ENCODE measurements at places on chromosomes 16 and 17. TPM values are rescaled to one million over a fixed set of nuclear protein-coding genes. Genes with fewer than 3 reads are reported as not detected.

- no peak overlapping the region for H3K27ac ChIP-seq
- DNase-seq, result no peak
- H3K36me3 ChIP-seq, result no peaks in the 10 kb centered on the region
- H3K4me3 ChIP-seq, result no peak overlapping the region
- no peaks in the 10 kb centered on the region for H3K27me3 ChIP-seq
These were observed 51.5 kb downstream of the SHISA6 start for GRCh38 chr17:11292491-11292890.

DNA sequence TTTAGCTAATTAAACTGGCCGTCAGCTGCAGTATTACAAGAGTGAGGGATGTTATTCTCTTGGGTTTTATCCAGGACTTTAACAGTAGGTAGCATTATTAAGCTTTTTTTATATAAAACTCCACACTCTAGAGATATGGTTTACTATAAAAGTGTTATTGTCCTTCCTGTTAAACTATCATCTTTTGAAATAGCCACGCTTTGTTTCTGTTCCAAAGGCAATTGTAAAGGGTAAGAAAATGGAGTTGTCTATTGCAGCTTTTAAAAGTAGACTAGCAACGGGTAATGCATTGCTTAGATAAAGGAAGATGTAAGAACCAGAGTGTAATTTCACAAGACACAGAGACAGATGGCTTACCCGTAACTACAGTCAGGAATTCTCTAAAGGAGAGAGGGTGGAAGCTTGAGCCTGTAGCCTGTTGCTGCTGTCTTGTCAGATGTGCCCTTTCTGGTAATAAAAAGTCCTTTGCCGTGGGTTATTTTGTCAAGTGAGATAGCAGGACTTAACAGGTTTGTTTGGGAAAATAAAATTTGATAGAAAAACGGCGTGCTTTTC is 56.4 kb downstream of the WWOX start:
- no peak overlapping the region for H3K27ac ChIP-seq
- no peaks in the 10 kb centered on the region for H3K27me3 ChIP-seq
- H3K4me1 ChIP-seq, result no peaks in the 10 kb centered on the region
- no peak for DNase-seq
- no peak overlapping the region for H3K4me3 ChIP-seq
- H3K36me3 ChIP-seq, result no peaks in the 10 kb centered on the region

Gene SMARCE1
- 147 TPM for total RNA-seq

Gene SMTNL2
- 15.6 TPM for total RNA-seq

GRCh38 chr16:28136751-28137434 is 73.4 kb upstream of the GSG1L start:
- no peak for DNase-seq
- no peaks in the 10 kb centered on the region for H3K4me1 ChIP-seq
- no peaks in the 10 kb centered on the region for H3K27me3 ChIP-seq
- H3K27ac ChIP-seq, result no peak overlapping the region
- peaks cover 32% of the 10 kb centered on the region for H3K36me3 ChIP-seq

Gene SYT17
- total RNA-seq, result 2.4 TPM

DNA sequence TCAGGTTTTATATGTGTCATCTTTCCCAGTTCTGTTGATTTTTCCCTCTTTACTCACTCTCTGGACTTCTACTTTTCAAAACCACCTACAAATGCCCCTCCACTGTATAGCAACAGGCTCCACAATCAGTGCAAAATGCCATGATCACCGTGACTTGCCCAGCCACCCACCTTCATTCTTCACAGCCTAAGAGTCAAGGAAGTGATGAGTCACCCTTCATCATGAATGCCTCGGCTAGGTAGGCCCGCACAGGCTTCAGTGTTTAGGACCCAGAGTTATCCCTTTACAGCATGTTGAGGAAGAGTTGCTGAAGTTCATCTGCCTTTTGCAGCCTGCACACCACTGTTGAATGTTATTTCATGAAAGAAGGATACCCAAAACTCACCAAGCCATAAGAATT is 158.6 kb downstream of the PMP22 start:
- H3K4me1 ChIP-seq, result no peaks in the 10 kb centered on the region
- no peak overlapping the region for H3K27ac ChIP-seq
- H3K4me3 ChIP-seq, result no peak overlapping the region
- H3K36me3 ChIP-seq, result no peaks in the 10 kb centered on the region
- no peak for DNase-seq

Gene C16orf74
- total RNA-seq, result not detected

DNA sequence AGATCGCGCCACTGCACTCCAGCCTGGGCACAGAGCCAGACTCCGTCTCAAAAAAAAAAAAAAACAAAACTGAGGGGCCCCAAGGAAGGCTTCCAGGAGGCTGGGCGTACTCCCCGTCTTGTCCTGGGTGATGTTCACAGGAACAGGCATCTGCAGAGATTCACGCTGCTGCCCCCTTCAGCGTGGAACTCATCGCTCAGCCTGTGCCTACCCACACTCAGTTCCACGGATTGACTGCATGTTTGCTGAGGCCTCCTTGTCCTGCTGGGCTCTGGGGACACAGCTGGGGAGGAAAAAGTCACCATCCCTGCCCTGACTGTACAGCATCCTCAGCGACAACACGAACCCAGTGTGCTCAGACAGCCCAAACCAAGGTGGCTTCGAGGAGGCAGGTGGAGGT is 12.9 kb upstream of the OSGIN1 start:
- H3K36me3 ChIP-seq, result no peaks in the 10 kb centered on the region
- no peak overlapping the region for H3K4me3 ChIP-seq
- DNase-seq, result no peak
- no peaks in the 10 kb centered on the region for H3K27me3 ChIP-seq
- no peaks in the 10 kb centered on the region for H3K4me1 ChIP-seq
- no peak overlapping the region for H3K27ac ChIP-seq

Gene TBX4
- not detected for total RNA-seq

Gene EFCAB13
- 1.2 TPM for total RNA-seq

Gene SLC6A4
- total RNA-seq, result 0.85 TPM

GRCh38 chr17:58273453-58274104 is 7.2 kb downstream of the MPO start:
- no peak overlapping the region for H3K4me3 ChIP-seq
- no peaks in the 10 kb centered on the region for H3K36me3 ChIP-seq
- H3K27ac ChIP-seq, result no peak overlapping the region

GRCh38 chr16:86261379-86261778 is 248.9 kb upstream of the FOXF1 start:
- H3K27ac ChIP-seq, result no peak overlapping the region
- no peaks in the 10 kb centered on the region for H3K4me1 ChIP-seq
- no peak overlapping the region for H3K4me3 ChIP-seq

GRCh38 chr17:34130544-34130943 is 124.5 kb upstream of the CCL2 start:
- no peaks in the 10 kb centered on the region for H3K4me1 ChIP-seq
- DNase-seq, result no peak
- no peaks in the 10 kb centered on the region for H3K27me3 ChIP-seq
- H3K27ac ChIP-seq, result no peak overlapping the region
- no peaks in the 10 kb centered on the region for H3K36me3 ChIP-seq

GRCh38 chr16:55285586-55285985 is 38.4 kb upstream of the IRX6 start:
- no peaks in the 10 kb centered on the region for H3K27me3 ChIP-seq
- no peak overlapping the region for H3K27ac ChIP-seq
- no peaks in the 10 kb centered on the region for H3K4me1 ChIP-seq
- H3K4me3 ChIP-seq, result no peak overlapping the region
- DNase-seq, result no peak

DNA sequence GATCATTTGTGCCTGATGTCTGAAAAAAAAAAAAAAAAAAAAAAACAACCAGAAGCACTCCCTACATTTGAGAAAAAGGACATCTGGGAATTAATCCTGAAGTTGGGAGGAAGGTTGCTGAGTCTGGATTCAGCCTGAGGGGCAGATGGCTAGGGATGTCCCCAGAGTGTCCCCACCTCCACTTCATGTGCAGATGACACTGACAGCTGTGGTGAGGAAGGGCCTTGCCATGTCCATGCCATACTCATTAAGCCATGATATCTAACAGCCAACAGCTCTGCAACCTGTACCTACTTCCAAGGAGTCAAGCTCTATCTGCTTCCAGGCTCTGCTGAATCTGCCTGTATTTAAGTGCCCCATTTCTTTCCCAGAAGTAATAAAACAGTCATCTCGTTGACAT is 356.0 kb downstream of the CA10 start:
- no peak overlapping the region for H3K4me3 ChIP-seq
- DNase-seq, result no peak
- H3K27ac ChIP-seq, result no peak overlapping the region
- no peaks in the 10 kb centered on the region for H3K36me3 ChIP-seq
- no peaks in the 10 kb centered on the region for H3K4me1 ChIP-seq
- H3K27me3 ChIP-seq, result no peaks in the 10 kb centered on the region

DNA sequence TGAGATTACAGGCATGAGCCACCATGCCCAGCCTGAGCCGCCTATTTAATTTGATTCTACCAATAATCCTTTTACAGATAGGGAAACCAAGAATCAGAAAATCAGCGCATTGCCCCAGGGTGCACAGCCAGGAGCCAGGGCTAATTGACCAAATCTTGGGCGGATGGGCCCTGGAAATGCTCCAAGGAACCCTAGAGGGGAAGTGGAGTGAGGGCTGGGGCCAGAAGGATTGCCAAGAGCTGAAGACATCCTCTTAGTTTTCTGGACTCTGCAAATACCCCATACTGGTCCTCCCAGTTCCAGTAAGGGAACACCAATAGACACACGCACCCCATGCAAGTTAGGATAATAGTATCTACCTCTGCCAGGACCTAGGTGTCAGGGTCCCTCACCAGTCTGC is 3.8 kb downstream of the FHOD1 start:
- no peak for DNase-seq
- H3K4me3 ChIP-seq, result no peak overlapping the region
- H3K27ac ChIP-seq, result peak overlapping the region; percentile 82
- peaks cover 4% of the 10 kb centered on the region for H3K36me3 ChIP-seq

Gene SLC13A5
- 0.21 TPM for total RNA-seq

Gene SMPD3
- total RNA-seq, result not detected

DNA sequence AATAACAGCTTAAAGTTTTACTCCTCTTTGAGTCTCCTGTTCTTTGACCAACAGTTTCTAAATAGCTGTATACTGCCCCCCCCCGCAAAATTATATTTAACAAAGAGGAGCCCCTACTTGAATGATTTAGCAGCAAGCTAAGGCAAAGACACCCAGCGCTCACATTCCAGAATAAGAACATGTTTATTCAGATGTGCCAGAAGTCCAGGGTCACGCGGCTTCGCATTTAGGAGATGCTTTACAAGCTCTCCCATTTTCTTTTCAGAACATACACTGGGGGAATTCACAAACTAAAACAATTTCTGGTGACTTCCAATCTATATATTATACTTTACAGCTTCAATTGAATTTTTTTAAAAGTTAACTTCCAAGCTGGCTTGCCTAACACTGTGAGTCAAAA is 5.3 kb downstream of the PLD6 start:
- H3K27ac ChIP-seq, result no peak overlapping the region
- H3K27me3 ChIP-seq, result no peaks in the 10 kb centered on the region
- no peaks in the 10 kb centered on the region for H3K36me3 ChIP-seq
- no peak for DNase-seq

Gene NUPR1
- total RNA-seq, result 290 TPM

GRCh38 chr17:66200685-66201092 is 8.8 kb upstream of the CEP112 start:
- no peaks in the 10 kb centered on the region for H3K27me3 ChIP-seq
- H3K36me3 ChIP-seq, result no peaks in the 10 kb centered on the region
- H3K4me3 ChIP-seq, result no peak overlapping the region

Gene ATP2C2
- total RNA-seq, result not detected

DNA sequence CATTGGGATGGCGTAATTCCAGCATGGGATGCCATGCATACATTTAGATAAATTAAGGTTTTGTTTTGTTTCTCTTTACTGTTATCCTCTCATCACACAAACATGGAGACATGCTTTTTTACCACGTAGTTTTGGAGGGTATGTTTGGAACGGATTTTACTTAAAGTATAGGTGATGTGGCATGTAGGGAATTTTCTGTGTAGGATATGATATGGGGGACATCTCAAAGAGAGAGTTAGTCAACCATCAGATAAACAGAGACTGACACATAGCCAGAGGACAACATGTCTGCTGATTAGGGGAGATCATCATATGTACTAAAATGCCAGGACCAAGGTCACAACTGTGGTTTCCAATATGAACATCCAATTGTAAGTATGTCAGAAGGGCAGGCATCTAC is 503.9 kb downstream of the HAPSTR1 start:
- no peaks in the 10 kb centered on the region for H3K27me3 ChIP-seq
- no peaks in the 10 kb centered on the region for H3K36me3 ChIP-seq
- no peak for DNase-seq
- no peaks in the 10 kb centered on the region for H3K4me1 ChIP-seq

Measured in ascending aorta (tissue), 2 donors.